AG04450 (cell line): ENCODE measurements at places on chromosomes 2 and 18.

DNA sequence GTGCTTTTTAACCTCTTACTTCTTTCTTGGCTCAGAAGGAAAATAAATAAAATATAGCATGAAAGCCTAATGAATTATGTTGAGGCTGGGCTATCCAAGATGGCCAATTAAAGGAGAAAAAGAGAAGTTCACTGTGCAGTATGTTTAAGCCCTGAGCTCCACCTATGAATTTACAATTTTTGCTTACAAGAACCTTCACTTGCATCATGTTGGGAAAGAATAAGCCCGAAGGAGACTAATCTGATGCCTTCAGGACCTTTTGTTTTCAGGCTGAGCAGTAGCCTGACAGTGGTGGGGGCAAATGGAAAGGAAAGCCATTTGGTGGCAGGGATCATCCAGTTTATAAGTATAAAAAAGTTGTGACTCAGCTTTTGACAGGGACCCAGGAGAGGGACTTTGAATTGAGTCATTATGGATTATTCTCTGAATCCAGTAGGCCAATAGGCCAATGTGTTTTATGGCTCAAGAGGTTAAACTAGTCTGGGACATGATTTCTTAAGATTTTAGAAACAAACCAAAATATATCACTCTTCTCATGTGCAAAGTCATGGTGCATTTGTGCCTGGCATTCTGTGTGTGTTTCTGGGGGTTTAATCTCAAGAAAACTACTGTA, 56.9 kb downstream of the E2F6 start:
- DNase-seq = no peak

DNA sequence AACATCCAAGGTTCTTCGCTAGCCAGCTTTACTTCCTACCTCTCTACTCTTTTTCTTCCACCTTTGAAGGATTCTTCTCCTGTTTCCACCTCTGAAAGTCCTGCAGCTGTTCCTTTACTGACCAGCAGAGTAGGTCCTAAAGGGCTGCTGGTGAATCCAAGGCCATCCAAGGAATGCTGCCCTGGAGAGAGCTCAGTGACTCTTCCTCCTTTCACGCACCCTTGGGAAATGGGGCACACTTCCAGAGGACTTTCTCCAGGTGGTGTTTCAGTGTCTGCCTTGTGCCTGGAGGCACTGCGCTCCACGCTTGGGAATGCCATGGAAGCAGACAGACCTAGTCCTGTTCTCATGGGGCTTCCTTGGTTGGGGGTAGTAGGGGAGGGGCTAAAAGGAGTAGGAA, 45.4 kb downstream of the SLC16A14 start:
- DNase-seq = no peak

- no peak for DNase-seq
These were observed 21.1 kb downstream of the PER2 start for GRCh38 chr2:238267341-238267710.

- peak; percentile 57 for DNase-seq
These were observed 5.3 kb upstream of the ASAP2 start for GRCh38 chr2:9201185-9201891.

DNA sequence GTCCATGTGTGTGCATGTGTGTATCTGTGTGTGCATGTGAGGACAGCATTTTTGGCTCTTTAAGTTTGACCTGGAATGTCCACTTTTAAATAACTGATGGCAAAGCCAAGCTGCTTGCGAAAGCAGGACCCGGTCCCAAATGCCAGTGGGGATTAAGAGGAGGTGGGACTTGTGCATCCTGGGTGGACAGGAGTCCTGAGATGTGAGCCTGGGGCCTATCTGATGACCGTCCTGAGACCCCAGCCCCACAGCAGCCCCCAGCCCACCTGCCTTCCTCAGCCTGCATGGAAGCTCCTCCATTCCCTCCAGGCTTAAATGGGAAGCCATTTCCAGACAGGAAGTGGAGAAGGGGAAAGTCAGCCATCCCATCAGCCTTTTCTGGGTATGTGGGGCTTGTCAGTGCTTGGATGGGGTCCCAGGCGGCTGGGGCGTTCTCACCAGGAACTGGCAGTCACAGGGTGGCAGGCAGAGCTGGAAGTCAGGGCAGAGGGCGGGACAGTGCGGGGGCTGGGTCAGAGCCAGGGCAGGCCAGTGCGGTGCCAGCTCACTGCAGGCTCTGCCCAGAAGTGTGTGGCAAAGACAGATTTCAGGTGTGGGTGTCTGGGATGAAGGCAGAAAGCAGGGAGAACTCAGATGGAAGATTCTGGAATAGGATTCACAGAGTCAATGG, 117.8 kb downstream of the ACKR3 start:
- no peak for DNase-seq

DNA sequence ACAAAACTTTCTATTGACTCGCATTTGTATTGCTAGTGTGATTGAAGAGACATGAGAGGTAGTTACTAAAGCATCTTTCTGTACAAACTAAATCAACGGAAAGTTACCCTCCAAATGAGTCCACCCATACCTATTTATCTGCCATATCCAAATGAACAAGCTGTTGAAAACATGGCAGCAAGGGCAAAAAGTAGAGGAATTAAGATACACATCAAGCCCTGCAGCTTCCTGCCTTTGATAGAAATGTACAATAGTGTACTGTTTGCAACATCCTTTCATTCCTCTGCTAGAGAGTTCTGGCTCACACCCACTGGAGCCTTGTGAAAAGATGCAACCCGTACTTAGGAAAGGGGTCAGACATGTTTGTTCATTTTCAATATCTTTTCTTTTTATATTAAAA, 122.5 kb downstream of the ERBB4 start:
- DNase-seq = no peak

DNA sequence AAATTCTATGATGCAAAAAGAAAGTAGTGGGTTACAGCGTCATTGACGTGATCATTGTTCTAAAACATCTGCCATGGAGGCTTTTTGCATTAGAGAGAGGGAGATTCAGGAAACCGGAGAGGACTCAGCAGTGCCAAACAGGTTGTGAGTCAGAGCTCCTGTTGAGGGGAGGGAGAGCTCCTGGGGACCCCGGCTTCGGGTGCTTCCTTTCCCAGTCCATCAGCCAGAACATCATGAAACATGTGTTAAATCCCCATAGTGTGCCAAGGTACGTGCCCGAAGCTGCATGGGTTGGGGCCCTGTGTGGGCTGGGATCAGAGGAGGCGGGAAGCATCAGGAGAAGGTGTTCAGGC, 791 bp upstream of the CYRIA start:
- DNase-seq = no peak

- no peak for DNase-seq
These were observed 110.3 kb upstream of the MGAT5 start for GRCh38 chr2:134143568-134143967.

GRCh38 chr2:212708355-212708754, 169.8 kb upstream of the ERBB4 start:
- no peak for DNase-seq
